Hematopoietic multipotent progenitor cell treated with erythropoietin and hydrocortisone succinate and interleukin-3 and kit ligand, for 15 days (in vitro differentiated cells): ENCODE measurements at places on chromosomes 7 and 10.

DNA sequence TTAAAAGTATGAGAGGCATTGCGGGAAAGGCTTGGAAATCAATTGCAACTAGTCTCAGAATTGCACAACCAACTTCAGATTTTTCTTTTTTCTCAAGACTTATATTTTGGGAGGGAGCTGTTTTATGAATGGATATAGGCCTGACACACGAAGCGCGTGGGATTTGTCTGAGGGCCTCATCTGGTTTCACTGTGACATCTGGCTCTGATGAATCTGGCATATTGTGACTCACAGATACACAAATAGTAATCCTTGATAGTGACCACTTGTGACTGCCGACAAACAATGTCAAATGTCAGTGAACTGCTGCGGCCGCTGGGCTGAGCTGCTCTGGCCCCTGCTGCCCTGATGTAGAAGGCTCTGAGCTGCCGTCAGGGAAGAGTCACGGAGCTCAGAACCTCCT is 655.1 kb downstream of the INHBA start:
- no peak for DNase-seq

- no peak for DNase-seq
Observed at GRCh38 chr7:152660021-152660420, 15.9 kb downstream of the XRCC2 start.

DNA sequence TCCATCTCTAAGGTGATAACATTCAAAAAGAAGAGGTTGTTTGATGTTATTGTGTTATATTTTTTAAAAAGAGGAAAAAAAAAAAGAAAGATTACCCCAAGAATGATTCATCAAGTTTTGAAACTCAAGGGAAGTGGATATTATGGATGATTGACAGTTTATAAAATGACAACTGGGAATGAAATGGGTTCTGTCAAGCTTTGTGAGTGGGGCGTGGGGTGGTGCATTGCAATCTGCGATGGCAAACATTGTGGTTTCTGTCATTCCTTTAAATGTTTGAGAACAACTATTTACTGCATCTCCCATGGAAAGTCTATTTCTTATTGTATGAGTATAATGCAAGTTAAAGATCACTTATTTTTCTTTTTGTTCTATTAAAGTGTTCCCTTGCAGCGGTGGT is 297.0 kb downstream of the CCDC3 start:
- DNase-seq: no peak

DNA sequence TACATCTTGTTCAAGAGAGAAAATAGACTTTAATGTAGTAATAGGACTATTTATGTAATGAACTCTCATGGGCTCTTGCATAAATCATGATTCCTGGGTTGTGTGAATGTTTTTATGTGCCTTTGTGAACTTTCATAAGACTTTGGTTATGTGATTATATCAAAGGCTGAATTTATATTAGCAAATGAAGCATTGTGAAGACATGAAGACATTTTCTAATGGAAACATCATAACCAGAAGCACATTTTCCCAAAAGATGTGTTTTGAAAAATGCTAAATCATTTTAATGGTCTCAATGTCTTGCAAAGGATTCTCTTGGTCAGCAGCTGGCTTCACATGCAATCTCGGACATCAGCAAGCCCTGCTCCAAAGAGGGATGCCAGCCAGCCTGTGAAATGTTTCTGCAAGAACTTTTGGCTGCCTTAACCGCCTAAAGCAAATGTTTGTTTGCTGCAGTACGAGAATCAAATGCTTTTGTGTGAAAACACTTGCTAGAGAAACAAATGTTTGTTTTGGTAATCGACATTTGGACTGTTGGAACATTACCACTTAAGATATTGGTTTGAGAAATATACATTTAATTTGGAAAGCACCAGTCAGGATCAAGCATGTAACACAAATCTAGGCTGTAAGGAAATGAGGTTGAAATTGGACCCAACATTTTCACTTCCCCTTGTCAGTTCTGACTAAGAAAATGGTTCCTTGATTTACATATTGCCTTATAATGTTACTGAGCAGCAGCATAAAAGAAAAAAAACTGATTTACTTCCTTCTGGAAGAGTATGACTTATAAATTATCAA is 102.1 kb downstream of the RTKN2 start:
- DNase-seq: no peak

DNA sequence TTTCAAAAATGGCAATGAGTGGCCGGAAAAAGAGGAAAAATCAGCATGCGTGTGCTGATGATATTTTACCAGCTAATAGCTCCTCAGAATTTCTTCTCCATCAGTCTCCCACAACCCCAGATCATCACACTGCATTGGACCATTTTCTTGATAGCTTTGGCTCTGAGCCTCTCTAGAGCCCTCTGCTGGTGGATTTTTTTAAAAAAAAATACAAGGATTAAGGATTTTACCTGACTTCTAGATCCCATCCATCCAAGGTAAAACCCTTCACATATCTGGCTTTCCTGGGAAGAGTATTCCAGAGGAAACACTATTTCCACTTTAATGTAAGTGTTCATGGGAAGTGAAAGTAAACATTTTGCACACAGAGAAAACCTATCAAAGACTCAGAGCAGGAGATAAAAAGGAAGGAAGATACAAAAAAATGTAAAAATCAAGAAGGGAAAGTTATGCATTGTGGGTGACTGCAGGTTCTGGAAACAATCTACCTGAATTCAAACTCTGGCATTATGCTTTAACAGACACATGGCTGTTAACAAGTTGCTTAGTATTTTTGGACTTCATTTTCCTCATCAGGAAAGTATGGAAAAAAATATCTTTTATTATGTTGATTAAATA is 380.9 kb downstream of the LRRTM3 start:
- no peak for DNase-seq

DNA sequence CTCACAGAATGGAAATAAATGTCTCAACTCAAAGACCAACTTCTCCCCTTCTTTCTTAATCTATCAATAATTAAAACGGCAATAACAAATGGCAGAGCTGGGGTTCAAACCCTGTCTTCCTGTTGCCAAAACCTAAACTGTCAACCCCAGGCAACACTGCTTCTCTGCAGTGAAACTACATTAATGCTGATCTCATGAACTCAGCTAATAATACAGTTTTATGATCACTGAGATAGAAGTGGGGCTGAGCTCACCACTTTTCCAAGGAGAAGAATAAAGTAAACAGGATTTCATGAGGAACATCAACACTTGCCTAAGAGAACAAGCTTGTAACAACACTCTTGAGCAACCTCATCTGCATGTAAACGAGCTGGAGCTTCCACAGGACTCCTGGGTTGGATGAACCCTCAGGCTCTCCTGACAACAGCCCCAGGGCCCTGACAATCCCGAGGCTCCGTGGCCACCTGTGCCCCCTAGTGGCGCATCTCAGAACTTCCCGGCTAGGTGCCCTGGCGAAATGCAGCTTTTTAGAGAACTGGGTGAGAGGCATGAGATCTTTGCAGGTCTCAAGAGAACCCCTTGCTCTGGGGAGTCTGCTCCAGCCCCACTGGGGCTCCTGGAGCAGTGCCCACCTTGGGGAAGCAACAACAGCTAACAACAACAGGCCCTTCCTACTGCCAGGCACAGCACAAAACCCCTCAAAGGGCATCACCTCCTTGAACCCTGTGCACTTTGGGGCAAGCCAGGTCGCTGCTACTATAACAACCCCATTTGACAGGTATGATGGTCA is 169.3 kb downstream of the SH3PXD2A start:
- DNase-seq: peak; percentile 77

DNA sequence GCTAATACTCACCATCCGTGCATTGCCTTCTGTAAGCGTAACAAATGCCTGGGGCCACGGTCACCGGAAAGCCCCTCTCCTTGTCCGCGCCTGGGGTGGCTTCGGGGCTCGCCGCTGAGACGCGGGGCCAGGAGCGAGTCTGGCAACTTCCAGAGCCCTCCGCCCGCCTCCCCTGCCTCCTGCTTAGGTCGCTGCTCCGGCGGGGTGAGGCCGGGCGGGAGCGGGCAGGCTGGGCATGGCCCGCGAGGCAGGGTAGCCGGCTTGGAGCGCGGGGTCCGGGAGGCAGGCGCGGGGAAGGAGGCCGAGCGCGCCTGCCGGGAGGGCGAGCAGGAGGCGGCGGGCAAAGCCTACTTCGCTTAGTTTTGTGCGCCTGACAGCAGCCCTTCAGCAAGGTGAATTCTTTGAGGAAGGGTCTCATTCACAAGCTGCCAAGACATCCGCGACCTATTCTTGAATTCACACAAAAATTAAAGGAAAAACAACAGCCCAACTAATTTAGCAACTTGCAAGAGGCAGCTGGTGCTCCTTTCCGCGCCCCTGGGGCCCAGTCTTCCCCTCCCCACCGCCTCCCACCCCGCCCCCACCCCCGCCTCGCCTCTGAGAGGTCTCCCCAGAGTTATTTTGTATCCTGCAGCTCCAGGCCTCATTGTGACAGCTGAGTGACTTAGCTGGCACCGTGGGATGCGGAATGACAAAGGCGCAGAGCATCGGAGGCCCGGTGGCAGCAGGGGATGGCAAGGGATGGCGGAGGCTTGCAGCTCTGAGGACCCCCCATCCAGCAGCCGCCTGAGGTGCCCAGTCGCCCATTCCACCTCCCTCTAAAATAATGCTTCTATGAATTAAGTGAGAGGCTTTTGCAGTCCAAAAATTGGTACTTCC is 12.8 kb upstream of the KAT6B start:
- DNase-seq: no peak

GRCh38 chr7:155935005-155935557 is 122.8 kb upstream of the SHH start:
- DNase-seq: no peak

- no peak for DNase-seq
Observed at GRCh38 chr7:151168787-151169162, 1.3 kb upstream of the GBX1 start.

- peak; percentile 5 for DNase-seq
Observed at GRCh38 chr10:28250782-28251181, 52.1 kb downstream of the MPP7 start.

DNA sequence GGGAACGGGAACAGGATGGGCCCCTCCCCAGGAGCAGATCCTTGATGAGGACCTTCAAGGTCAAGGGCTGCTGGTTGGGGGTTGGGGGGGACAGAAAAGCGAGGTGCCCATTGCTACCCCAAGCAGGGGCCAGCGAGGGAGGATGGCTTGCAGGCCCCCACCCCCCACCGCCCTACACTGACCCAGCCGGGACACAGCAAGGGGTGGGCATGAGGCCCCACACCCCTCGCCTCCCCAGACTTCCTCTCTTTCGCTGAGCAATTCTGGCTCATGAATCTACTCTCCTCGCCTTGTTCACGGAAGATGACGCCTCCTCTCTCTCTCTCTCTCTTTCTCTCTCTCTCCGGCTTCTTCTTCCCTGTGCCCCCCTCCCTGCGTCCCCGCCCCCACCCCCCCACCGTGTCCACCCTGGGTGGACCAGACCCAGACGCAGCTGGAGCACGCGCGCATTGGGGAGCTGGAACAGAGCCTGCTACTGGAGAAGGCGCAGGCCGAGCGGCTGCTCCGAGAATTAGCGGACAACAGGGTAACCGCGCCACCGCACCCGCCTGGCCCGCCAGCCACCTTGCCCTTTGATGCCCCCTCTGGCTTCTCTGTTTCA is 81.1 kb upstream of the GTF2IRD1 start:
- no peak for DNase-seq

DNA sequence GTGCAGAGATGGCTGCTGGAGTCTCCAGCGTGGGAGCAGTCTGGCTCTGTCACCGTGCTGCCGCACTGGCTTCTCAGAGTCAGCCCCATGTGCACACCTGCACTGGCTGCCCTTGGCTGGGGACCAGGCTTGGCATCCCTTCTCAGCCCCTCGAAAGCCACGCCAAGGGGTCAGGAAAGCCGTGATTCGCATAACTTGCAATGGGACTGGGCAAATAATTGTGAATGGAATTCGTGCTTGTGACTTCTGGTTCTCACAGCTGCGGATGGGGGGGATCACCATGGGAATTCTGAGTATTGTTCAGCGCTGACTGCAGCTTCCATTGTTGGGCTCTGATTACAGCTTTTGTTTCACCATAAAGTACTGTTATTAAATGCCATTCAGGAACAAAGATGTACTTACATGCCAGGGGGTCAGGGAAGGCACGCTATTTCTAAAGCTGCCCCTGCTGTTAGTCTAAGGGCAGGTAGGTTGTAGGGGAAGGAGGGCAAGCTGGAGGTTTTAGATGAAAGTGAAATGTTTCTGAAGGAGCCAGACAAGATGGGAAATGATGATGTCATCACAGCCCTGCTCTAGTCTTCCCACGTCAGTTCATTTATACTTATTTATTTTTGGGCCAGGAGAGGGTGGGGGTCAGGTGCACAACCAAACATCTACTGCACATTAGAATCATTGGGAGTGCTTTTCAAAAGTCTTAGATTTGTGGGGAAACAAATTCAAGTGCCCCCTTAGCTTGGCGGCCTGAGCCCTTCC is 5.8 kb upstream of the PLEKHA1 start:
- no peak for DNase-seq
